ENCODE measurements at places on chromosomes 4 and X.

DNA sequence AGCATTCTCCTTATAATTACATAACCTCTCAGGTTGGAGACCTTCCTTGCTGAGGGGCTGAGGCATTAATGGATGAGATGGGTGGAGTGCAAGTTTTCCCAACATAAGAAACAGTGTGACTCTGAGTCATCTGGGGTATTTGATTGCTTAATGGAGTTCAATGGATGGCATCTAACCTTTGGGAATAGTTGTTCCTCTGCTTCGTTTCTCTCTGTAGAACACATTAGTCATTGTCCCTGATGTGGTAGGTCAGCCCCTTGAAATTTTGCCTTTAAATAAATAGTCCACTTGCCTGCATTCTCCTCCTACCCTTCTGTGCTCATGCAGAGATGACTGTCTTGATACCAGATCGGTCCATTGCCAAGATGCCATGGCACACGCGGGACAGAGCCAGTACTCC lies 38.6 kb downstream of the SLITRK2 start:
- no peak for DNase-seq

DNA sequence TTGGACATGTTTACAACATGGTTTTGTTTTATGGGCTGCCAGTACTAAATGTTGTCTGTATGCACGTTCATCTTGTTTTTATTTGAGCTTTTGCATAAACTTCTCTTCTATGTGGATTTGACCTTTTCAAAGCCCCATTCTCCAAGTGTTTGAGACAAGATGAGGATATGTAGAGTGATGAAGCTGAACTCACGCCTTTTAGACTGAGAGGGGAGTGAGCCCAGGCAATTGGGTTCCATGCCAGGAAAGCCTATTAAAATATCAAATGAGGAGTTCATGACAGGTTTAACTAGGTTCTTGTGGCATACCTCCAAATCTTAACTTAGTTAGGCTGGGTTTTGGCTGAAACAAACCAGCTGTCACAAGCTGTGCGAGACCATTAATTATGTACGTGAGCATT lies 170.4 kb upstream of the LDB2 start:
- no peak for DNase-seq

DNA sequence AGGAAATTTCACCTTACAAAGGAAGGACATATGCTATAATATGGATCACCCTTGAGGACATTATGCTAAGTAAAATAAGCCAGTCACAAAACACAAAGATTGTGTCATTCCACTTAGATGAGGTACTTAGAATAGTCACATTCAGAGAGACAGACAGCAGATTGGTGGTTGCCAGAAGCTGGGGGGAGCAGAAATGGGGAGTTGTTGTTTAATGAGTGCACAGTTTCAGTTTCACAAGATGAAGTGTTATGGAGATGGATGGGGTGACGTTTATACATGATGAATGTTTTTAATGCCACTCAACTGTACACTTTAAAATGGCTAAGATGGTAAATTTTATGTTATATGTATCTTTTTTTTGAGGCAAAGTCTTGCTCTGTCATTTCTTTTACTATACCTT lies 14.8 kb upstream of the SPON2 start:
- no peak for DNase-seq

DNA sequence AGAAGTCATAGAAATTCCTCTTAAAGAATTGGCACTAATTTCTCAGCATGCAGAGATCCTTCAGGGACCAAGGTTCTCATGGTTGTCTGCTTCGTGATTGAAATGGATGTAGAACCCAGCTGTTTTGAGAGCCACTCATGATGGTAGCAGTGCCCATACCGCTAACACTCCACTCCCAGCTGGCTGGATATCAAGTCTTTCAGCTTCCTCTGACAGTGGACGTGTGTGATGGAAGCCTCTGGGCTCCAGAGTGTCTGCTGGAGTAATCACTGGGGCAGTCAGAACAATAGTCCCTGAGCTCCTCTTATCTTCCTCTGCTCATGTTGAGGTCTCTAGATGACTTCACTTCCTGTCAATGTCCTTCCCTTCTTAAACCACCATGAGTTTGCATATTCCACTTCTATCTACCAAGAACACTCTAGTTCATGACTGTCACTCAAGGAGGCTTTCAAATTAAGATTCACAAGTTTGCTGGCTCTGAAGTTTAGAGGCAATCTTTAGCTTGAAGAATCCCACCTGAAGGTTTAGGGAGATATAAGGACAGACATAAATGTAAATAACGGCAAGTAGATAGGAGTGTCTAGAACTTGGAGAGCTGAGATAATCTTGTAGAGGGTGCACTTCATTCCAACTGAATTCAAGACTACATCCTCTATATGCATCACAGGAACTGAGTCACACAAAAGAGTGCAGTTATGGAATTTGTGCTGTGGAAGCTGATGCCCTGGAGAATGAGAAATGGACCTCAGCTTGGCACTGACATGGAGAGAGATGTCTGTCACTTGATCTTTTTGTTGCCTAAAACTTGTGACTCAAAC lies 64.5 kb upstream of the WDR1 start:
- peak; percentile 37 for DNase-seq

DNA sequence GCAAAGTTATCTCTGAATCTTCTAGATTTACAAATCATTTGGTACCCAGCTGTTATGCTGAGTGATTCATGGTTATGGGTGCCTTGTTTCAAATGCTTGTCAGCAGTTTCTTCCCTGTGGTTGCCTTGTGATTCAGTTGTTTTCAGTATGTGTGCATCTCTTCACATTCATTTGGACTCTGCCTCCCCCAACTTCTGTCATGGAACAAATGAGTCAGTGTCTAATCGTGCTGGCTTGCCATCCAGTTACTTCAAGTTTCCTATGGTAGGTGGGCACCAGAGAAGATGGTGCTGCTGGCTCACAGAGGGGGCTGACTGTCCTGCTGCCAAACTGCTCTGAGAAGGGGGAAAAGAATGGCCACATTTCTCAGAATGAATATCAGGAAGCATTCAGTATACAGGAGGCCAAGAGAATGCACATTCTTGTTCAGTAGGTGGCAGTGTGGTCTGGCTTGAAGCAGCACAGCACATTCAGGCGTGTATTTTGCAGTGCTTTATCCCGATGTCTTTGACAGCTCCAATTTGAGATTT lies 260.9 kb downstream of the GLUD2 start:
- DNase-seq, result peak; percentile 32

DNA sequence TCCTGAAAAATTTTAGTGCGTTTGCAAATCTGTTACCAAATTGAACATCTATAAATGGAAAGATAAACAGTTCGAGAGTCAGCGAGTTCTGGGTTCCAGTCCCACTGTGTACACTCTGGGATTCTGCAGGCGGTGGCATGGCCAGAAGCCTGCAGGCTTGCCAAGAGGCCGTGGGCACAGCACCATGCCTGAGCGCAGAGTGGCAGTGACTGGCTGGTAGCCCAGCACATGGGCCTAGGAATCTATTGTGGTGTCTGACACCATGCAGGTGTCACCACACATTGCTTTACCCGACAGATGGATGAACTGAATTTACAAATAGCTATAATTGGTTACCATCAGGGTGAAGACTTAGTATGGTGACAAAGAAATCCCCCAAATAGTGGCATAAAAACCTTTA lies 71.7 kb upstream of the TLR3 start:
- no peak for DNase-seq

GRCh38 chr4:36328130-36328529 lies 46.7 kb downstream of the DTHD1 start:
- no peak for DNase-seq

- DNase-seq, result no peak
Measured at GRCh38 chr4:188619456-188620149, 480.4 kb downstream of the TRIML1 start.

DNA sequence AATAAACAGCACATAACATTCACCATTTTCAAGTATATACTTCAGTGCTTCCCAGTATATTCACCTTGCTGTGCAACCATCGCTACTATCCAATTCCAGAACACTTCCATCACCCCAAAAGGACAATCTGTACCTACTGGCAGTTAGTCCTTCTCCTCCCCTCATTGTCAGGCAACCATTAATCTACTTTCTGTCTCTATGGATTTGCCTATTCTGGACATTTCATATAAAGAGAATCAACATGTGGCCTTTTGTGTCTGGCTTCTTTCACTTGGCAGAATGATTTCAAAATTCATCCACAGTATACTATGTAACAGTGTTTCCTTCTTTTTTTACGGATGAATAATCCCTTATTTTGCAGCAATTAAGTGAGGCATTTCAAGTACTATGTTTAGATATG lies 189.4 kb downstream of the FBXW7 start:
- DNase-seq, result no peak

GRCh38 chr4:159682996-159683395 lies 580.1 kb downstream of the RAPGEF2 start:
- DNase-seq, result no peak

GRCh38 chr4:110196871-110197528 lies 1.4 kb downstream of the ELOVL6 start:
- peak; percentile 46 for DNase-seq

DNA sequence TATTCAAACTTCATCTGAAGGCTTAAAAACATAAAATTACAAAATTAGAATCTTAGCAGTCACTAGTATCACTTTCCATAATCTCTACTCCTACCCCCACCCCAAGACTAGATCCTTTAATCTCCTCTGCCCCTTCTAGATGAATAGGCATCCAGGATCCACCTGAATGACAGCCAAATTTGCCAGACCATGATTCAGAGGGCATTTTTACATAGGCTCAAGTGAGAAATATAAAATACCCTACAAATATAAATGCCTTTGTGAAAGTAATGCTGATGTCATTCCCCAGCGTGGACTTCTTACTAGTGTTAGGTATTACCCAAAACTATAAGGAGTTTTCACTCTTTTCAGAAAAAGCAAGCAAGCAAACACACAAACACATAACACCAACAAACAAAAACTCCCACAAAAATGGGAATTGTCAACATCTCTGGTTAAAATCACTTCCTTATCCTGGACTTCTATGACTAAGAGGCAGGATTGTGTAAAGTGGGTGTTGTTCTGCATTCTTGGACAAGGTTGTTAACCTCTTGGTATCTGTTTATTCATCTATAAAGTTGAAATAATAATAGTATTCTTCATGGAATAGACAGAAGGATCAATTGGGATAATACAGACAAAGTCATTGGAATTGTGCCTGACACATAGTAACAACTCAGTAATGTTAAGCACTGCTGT lies 51.3 kb upstream of the TMPRSS11F start:
- DNase-seq, result no peak

- DNase-seq, result no peak
Measured at GRCh38 chr4:478373-478772, 20.6 kb downstream of the ZNF721 start.

- DNase-seq, result peak; percentile 48
Measured at GRCh38 chrX:46573892-46574773, 568 bp downstream of the CHST7 start.

GRCh38 chr4:38461342-38461741 lies 202.7 kb upstream of the KLF3 start:
- no peak for DNase-seq

DNA sequence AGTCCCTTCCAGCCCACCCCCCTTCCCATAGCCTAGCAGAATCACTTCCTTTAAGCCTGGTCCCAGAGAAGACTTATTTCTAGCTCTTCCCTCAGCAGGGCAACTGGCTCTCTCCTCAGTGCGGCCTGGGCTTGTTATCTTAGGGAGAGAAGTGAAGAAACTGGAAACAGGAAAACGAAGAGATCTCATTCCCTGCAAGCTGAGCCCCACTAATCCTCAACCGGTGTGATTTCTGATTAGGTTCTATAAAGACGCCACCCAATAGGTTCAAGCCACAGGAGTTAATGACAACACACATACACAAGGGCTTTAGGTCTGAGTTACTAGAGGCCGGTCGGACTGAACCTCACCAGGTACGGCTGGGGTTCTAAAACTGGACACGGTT lies 3.2 kb downstream of the GSX2 start:
- no peak for DNase-seq

GRCh38 chr4:6719611-6720179 lies 3.7 kb downstream of the BLOC1S4 start:
- no peak for DNase-seq
